ENCODE measurements at places on chromosomes 2 and 18.
A peak's percentile ranks its signal among the peaks of the same experiment; 100 is the strongest.

DNA sequence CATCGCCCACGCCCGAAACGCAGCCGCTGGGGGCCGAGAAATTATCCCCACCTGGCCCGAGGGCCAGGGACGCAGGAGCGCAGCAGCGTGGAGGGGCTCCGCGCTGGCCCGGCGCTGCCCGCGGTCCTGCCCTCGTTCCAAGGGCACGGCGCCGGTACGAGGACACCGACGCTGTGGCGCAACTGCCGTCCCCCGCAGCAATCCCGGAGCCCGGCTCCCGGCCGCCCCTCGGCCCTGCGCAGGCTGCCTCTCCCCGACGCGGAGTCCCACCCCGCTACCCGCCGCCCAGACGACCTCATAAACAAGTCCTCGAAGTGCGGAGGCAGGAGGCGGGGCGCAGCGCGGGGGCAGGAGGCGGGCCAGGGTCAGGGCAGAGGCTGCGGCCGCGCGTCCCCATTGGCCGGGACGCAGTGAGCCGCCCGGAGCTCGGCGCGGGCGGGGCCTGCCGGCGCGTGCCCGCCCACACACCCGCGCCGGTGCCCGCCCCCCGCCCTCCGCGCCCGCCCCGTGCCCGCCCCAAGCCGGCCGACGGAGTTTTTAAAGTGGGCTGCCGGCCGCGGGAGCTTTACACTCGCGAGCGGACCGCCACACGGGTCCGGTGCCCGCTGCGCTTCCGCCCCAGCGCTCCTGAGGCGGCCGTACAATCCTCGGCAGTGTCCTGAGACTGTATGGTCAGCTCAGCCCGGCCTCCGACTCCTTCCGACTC, at the start of gene EPAS1:
EPAS1 (plus strand) TSS at position 568 of the 706 bp plus-strand sequence. CDS start 505 bp downstream, outside the sequence.
- DNase-seq, result peak; percentile 86

DNA sequence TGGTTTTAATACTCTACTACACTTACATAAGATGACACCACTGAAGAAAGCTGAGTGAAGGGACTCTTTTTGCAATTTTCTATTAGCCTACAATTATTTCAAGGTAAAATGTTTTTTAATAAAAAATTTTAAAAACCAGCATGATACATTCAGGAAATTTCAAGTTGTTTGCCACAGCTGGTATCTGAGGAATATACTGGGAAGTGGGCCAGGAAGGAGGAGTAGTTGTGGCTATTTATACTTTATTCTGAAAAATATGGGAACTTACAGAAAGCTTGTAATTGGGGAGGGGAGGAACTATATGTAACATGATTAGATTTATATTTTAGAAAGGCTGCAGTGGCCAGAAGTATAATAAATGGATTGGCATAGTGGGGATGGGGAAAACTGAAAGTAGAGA, 40.8 kb downstream of the WDR35 start:
- DNase-seq, result no peak

- no peak for DNase-seq
Observed at GRCh38 chr2:30030361-30030760, 109.0 kb upstream of the ALK start.

GRCh38 chr2:167331636-167332232, 443.5 kb downstream of the XIRP2 start:
- DNase-seq, result no peak

GRCh38 chr2:5980450-5981190, 288.4 kb downstream of the SOX11 start:
- no peak for DNase-seq

GRCh38 chr2:2573658-2574293, 242.7 kb upstream of the MYT1L start:
- DNase-seq, result no peak

- DNase-seq, result no peak
Observed at GRCh38 chr18:55953326-55953725, 365.3 kb upstream of the TCF4 start.

- DNase-seq, result no peak
Observed at GRCh38 chr18:28637897-28638296, 461.0 kb upstream of the CDH2 start.

DNA sequence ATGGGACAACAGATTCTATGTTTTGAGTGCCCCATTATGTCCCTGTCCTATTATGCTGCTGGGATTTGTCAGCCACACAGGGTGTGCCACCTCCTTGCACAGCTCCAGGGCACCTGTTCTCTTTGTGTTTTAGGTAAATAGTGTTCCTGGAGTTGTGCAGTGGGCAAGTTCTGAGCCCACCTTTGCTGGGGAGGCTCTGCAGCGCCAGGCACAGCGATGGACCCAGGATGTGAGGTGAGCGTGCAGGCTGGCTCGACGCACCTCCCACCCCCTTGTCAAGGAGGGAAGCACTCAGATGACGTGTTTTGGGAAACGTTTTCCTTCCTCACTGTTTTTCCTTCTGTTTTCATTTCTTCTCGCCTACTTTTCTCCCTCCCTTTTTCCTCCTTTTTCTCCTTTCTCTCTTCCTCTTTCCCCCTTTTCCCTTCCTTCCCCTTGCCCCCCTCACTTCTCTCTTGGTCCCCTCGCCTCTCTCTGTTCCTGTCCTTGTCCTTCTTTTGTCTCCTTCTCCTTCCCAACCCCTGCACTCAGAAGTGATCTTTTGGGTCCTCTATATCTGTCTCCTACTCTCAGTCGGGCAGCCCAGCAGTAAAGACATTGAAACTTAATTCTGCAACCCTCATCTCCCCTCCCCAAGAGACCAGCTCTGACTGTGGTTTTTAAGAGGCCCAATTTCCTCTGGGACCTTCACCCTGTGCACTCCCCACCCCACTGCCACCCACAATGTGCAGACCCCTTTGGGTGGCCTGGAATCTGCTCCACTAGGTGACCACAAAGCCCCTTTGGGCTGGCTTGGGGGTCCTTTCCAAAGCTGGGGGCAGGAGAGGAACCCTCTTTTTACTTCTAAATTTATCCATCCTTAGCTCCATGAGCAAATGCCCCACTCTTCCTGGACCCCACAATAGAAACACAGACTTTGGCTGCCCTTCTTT, 104.0 kb downstream of the MCFD2 start:
- no peak for DNase-seq

GRCh38 chr2:168430431-168430830, 25.6 kb upstream of the CERS6 start:
- DNase-seq, result no peak

GRCh38 chr2:241720560-241720959, 13.9 kb upstream of the D2HGDH start:
- DNase-seq, result no peak
